Anterior cingulate cortex (tissue), 58 donors: ENCODE measurements at places on chromosomes 5 and 9.

- no peak for DNase-seq
These were observed 44.7 kb downstream of the GKAP1 start for GRCh38 chr9:83772860-83773259.

- DNase-seq = no peak
These were observed 101.9 kb upstream of the COL5A1 start for GRCh38 chr9:134539586-134540194.

DNA sequence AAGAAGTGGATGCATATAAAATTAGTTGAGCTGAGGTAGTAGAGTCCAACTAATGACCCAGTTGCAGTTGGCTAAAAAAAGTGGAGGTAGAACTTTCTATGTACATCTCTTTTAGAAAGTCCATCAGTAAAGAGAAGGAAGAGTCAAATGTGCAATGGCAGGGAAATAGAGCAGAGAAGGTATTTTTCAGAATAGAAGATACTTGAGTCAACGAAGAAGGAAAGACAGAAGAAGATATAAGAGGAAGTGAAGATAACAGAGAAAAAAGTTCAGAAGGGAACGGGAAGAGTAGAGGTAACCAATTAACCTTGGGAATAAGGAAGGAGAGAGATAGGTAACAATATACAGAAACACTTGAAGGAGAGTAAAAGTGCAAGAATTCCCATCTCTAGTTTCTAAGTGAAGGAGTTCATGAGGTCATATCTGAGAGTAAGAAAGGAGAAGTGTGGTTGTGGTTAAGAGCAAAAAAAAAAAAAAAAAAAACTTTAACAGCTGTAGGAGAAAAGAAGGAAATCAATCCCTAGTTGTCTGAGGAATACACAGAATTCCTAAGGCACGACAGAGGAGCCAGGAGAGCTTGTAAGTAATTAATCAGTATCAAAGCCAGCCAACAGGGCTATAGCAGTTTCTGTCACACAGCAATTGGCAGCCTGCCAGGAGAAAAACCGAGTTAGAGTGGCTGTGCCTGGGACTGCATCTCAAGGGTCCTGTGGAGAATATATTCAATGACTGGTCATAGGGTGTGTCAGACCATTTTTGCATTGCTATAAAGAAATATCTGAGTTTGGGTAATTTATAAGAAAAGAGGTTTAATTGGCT lies 61.0 kb downstream of the ARL15 start:
- no peak for DNase-seq

DNA sequence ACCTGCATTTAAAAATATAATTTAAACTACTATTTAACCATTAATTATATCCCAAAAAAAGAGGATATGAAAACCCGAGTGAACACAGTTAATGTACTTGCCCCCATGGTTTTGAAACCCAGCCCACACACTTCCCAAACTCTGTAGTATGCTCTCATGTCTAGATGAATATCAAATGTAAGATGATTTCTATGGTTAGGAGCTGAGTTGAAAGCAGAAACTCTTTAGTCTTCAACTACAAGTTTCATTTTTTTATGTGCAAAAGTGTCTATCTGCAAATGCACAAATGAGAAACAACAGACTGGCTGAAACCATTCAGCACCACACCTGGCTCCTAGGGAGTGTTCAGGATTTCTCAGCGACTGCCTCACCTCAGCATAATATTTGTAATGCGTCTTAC lies 183.3 kb downstream of the SEMA5A start:
- DNase-seq = no peak

DNA sequence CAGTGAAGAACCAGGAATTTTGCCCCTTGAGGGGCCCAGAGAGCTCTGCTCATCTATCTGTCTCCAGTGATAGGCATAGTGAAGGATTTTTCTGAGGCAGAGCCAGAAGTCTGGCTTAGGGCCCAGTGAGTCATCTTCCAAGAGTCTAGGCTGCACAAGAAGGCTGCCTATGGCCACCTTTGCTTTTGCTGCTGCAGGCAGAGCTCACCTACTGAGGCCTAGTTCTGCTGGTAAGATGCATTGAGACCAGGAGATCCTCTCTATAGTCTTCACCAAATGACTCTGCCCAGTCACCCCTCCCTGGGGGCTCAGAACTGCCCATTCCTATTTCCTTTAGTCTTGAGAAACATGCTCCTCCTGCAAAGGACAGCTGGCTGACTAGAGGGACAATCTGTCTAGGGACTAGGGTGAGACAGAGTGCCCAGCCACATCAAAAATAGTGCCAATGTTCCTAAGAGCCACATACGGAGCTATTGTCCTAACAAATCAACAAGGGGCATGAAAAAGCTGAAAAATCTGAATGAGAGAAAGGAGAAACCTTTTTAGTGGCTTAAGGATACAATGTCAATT lies 40.3 kb upstream of the CDKN2AIPNL start:
- DNase-seq = no peak
